Sciatic nerve (tissue), 2 donors: ENCODE measurements at places on chromosomes 7 and 10.

DNA sequence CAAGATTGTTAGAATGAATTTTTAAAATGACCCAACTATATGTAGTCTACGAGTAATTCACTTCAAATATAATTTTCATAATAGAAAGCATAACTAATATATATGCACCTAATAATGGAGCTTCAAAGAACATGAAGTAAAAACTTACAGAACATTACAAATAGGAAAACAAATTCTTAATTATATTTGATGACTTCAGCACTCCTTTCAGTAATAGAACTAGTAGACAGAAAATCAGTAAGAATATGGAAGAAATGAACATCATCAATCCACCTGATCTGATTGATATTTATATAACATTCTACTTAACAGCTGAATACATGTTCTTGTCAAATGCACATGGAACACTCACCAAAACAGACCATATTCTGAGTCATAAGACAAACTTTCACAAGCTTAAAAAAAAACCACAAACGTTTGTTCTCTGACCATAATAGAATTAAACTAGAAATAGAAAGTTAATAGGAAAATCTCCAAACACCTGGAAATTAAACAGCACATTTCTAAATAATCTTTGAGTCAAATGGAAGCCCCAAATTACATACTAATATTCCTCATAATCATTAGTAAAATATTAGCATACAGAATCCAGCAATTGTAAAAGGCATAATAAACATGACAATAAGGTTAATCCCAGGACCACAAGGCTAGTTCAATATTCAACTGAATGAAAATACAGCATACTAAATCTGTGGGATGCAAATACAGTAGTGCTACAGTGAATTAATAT lies 48.0 kb downstream of the BRAF start:
- DNase-seq, result no peak

GRCh38 chr7:80640846-80641245 lies 2.4 kb downstream of the CD36 start:
- DNase-seq, result no peak

- DNase-seq, result no peak
Measured at GRCh38 chr10:21313691-21314090, 211.8 kb downstream of the SKIDA1 start.

DNA sequence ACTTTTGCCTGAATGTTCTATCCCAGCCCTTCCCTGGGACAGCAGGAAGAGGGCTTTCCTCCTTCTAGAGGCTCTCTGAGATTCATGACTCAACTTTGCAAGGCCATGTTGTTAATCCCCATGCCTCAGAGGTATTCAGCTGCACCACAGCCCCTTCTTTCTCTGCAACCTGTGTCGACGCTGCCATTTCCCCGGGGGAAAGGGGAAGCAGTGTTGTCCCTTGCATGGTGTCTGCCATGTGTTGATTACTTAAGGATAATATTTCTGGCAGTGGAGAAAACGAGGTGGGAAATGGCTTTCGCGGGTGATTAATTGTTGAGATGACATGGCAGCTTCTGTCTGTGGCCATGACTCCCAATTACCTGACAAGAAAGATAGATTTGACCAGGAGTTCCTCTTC lies 133.1 kb downstream of the SORCS3 start:
- DNase-seq, result no peak

DNA sequence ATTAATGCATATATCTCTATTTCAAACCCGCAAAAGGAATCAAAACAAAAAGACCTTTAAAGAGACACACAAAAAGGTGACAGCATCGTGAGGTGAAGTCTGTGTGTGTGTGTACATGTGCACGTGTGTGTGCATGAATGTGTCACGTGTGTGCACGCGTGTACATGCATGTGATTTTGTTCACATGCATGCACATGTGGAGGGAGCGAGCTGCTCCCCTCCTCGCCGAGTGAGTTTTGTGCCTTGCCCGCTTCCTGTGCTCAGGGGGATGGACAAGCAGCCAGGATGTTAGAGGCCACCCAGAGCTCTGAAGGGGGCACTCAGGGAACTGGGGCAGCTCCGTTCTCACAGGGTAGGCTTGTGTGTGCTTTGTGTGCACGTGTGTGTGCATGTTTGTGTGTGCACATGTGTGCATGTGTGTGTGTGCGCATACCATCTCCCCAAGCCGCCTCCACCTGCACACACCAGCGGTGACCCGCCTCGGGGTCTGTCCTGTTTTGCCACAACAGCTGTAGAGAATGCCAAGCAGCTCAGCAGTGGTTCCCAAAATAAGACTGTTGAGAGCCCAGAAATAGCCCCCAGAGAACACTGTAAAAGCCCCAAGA lies 191.2 kb downstream of the PTPRN2 start:
- no peak for DNase-seq

- DNase-seq, result no peak
Measured at GRCh38 chr10:99612167-99612831, 7.9 kb downstream of the SLC25A28 start.

- DNase-seq, result no peak
Measured at GRCh38 chr7:76260171-76260703, 42.2 kb upstream of the HSPB1 start.

- no peak for DNase-seq
Measured at GRCh38 chr7:82674268-82674667, 230.7 kb upstream of the CACNA2D1 start.

GRCh38 chr7:148044173-148044572 lies 546.4 kb upstream of the C7orf33 start:
- no peak for DNase-seq

- no peak for DNase-seq
Measured at GRCh38 chr10:117472872-117473271, 69.7 kb upstream of the EMX2 start.
